Stimulated activated CD4-positive, alpha-beta T cell treated with anti-CD3 and anti-CD28 coated beads, TNF-alpha, amount 100 ng/mL, for 1 hour (primary cell): ENCODE measurements at places on chromosomes 1 and 21.

- no peak for DNase-seq
Measured at GRCh38 chr1:29786195-29786594, 549.9 kb downstream of the PTPRU start.

DNA sequence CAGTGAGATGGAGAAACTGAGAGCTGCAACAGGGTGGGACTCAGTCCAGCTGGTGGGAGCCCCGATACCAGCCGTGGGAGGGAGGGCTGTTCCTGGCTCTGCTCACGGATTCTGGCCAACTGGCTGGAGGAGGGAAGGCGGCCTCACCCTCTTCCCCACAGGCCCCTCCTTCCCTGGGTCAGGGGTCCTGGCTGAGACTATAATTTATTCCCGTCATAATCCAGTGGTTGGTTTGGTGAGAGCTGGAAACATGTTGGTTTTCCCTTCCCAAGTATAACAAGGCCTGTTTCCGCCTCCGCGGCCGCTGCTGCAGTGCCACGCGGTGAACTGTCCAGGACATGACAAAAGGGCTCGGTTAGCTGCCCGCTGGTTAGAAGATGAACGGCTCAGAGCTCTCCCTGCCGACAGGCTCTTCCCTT is 10.0 kb downstream of the PTPRF start:
- no peak for DNase-seq

DNA sequence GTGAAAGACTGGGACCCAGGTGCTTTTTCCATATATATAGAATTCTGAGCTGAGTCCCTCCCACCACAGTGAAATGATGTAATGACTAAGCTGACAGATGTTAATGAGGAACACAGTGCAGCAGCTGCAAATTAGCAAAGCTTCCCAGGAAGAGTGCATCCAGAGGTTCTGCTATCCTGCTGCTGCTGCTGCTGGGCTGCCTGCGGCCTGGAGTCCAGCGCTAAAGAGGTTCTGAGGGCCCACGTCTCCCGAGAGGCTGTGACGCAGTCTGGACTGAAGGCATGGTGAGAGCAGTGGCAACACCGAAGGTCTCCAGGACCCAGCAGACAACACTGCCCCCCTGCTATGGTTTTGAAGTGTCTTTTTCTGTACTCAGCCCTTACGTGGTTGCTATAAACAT is 63.9 kb downstream of the URB2 start:
- DNase-seq = no peak

- no peak for DNase-seq
Measured at GRCh38 chr1:113978863-113979702, at the start of gene OLFML3. Gene OLFML3 (plus strand): TSS chr1:113979474. CDS start chr1:113979517, 43 bp downstream.

DNA sequence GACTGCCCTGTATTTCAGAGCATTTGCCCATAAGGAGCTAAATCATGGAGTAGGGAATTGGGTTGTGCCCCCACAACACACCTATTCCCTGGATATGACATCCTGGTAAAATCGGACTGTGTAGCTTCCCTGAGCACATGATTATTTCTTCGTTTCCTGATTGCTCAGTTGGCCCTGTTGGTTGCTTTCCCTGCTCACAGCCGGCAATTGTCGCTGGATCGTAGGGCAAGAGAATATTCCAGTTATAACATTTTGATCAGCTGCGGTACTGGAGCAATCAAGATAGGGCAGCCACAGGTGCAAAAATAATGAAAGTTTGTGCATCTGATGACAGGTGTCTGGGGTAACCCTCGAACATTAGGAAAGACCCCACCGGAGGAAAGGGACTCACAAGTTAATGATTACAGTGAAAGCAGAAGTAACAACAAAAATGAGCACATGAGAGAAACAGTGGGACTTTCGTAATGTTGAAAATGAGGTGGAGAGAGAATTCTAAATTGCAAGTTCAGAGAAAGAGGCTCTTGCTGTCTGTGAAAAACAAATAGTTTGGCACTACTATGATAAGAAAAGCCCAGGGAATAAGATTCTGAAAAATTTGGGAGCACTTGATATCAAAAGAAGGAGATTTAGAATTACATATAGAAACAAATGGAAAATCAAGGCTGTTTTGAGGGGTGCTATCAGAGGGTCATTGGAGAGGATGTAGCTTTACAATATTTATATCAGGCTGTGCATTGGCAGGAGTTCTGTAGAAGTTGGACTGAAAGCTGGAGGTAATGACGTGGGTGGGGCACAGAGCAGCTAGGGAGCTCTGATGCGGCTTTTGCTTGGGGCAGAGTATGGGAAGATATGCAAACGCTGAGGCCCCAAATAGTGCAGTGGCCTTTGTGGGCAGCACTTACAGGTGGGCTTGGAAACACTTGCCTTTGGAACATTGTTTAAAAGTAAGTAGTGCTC is at the start of gene MAB21L3:
MAB21L3 (plus strand) TSS at position 833 of the 957 bp plus-strand sequence. CDS start 1,217 bp downstream, outside the sequence.
- no peak for DNase-seq

- no peak for DNase-seq
Measured at GRCh38 chr1:241999026-241999425, at the start of gene MAP1LC3C. Gene MAP1LC3C (minus strand): TSS chr1:241999098. CDS start chr1:241999008, 90 bp downstream.

DNA sequence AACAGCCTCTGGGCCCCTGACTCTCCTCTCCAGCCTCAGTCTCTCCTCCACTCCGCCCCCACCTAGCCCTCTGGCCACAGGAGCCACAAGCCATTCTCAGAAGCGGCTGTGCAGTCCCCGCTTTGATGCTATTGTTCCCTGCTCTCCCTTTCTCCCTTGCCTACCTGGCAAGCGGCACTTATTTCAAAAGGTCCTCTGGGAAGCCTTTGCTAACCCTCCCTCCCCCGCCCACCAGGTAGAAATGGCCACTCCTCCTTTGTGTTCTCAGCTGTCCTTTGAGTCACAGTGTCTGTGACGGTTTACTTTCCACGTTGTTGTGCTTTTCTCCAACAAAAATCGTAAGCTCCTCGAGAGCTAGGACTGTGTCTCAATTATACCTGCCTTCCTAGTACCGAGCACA is 338.4 kb upstream of the PROX1 start:
- DNase-seq = no peak

- DNase-seq = no peak
Measured at GRCh38 chr1:167685844-167686243, 35.9 kb upstream of the MPZL1 start.

DNA sequence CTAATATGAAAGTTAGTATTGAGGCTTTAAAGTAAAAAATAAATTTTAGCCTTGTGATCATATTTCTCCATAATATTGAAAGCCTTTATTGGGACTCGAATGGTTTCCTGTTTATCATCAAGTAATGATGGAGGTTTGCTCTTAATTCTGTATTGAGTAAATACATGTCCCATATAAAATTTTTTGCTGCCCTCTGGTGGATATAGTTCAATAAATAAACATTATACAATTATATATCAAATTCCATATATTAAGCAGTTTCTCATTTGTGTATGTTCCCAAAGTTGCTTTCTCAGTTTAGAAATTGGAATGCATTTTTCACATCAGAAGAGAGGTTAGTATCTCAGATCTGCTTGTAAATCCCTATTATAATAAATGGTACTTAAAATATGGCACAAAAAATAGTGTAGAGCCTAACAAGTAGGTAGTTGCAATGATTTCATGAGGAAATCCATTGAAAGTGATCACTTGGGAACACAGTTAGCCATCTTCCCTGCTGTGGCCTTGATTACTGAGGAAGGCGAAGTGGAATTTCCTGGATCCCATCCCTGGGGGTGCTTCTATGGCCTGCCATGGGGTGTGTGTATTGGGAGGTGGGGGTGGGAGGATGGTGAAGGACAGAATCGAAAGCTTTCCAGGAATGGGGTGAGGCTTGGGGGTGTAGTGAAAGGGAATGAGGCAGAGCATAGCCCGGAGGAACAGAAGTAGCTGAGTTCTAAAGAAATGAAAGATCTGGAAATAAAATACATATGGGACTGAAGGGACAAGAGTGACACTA is 84.1 kb upstream of the C21orf91 start:
- DNase-seq = no peak

DNA sequence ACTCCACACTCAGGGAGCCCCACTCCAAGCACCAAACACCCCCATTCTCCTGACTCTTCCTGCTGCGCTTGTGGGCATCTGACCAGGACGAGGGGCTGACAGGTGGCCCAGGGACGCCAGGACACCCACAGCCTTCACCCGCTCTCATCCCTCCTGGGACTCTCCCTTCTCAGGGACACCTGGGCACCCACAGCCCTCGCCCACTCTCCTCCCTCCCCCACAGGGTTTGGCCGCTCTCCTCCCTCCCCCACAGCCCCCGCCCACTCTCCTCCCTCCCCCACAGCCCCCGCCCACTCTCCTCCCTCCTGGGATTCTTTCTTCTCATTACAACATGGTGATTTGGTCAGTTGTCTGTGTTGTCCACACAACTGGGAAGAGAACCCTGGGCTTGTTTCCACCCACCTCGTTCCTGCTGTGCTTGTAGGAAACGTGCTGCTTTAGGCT is 43.4 kb downstream of the PRDM15 start:
- DNase-seq = no peak

DNA sequence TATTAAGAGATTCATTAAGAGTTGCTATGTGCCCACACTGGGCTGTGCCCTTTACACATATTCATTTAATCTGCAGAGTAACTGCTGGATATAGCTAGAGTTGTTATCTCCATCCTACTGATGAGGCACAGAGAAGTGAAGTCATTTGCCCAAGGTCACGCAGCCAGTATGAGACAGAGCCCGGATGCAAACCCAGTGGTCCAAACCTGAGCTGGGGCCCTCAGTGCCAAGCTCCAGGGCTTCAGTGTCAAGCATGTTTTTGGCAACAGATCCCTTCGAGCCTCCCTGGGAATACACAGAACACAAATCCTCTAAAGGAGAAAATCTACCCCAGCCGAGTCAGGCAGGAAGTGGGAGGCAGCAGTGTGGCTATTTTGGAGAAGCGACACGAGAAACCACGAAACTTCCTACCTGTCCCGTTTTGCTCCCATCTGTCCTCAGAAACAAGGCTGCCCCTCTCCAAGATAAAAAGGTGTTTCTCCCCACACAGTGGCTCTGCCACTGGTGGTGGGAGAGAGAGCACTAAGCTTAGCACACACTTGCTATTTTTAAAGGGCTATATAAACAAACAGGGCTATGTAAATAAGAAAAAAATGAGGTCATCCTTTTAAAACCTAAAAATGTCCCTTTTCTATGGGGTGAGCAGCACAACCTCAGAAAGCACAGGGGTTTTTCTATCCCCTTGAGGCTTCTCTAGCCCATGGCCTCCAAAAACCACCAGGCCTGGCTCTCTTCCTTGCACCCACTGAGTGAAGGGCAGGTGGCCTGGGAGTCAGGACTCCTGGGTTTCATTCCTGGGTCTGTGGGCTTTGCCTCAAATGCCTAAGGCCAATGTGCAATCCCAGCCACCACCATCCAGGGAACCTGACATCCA is 138.6 kb upstream of the EDN2 start:
- DNase-seq = no peak

DNA sequence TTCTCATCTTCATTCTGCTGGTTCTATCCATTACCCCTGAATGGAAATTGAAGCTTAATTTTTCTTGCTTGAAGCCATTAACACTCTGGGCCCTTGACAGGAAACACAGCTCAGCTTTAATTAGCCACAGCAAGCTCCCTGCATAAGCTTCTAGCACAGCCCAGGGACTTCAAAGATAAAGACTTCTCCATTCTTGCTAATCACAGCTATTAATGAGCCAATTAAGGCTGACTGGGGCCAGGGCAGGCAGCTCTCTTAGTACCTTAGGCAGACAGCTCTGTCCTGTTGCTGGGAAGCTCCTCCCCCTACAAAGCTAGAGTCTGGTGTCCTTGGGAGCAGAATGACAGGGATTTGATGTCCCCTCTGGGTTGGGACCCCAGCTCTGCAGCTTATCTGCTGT is 27.9 kb upstream of the TRABD2B start:
- DNase-seq = no peak
